ENCODE measurements at places on chromosomes 12 and 14.
A peak's percentile ranks its signal among the peaks of the same experiment; 100 is the strongest.

DNA sequence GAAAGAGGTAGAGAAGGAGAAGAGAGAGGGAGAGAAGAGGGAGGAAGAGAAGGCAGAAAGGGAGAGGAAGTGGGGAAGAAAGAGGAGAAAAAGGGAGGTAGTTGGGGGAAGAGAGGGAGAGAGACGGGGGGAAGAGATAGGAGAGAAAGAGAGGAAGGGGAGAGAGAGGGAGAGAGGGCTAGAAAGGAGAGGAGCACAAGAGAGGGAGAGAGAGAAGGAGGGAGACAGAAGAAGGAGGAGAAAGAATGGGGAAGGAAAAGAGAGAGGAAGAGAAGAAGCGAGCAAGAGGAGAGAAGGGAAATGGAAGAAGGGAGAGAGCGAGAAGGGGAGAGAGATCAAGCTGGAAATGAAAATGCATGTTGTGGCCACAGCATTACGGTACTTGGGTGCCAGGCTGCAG lies 1368.4 kb upstream of the TMEM132C start:
- no peak for DNase-seq

- no peak for DNase-seq
Measured at GRCh38 chr12:22257100-22257499, 77.4 kb downstream of the ST8SIA1 start.

DNA sequence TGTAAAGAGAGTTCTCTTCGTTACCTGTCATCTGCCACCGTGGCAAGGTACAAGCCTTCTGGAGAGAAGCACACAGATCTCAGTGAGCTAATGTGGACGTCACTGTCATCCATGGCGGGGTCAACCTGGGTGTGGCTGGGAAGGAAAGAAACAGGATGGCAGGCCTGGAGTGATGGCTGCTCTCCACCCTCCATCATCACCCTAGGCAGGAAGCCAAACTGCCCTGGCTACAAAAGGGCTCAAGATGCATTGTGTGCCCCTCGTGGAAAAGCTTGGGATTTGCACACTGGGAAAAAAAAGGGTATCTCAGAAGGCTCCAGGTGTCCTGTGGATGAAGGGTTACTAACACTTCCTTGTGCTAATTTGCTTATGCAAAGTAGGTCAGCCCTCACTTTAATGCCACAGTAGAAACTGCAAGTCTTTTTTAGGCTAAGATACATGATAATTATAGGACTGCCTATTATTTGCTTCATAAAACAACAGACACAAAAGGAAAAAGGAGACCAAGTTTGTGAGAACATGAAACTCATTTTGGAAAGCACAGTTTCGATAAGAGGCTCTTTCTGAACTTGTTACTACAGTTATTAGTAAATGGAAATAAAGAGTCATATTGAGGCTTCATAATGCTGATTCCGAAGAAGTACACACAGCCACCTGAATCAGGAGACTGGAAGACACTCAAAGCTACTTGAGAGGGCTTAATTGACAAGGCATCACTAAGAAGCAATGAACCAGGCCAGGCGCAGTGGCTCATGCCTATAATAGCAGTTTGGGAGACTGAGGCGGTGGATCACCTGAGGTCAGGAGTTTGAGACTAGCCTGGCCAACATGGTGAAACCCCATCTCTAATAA lies 18.9 kb downstream of the RFC5 start:
- no peak for DNase-seq

DNA sequence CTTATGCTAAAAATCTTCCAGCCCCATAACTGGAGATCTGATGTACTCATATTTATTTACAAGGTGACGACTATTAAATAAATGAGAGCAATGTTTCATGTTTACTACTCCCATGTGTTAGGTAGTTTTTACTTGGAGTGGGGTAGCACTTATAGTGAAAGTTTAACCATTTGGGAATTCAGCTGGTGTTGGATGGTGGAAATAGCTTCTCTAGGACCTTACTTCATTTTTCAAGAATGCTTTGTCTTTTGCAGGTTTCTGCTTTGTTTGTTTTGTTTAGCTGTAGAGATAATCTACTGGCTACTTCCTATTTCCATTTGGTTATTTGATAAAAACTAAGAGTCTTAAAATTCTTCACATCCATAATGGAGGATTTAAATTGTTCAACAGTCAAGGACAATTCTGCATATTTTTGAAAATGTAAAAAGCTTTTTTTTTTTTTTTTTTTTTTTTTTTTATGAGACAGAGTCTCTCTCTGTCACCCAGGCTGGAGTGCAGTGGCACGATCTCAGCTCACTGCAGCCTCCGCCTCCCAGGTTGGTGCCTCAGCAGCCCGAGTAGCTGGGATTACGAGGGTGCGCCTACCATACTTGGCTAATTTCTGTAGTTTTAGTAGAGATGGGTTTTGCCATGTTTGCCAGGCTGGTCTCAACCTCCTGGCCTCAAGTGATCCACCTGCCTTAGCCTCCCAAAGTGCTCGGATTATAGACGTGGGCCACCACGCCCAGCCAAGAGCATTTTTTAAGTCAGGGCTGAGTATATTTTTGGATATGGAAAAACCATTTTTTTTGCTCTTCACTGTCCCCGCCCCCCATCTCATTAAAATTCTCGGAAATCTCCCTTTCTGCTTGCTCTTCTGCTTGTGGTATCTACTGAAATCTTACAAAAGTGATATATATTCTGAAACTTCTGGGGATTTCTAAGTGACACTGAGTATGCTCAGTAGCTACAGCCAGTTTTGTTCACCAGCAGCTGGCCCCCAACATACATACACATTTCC lies 1.4 kb upstream of the ABCD2 start:
- DNase-seq, result peak; percentile 51

DNA sequence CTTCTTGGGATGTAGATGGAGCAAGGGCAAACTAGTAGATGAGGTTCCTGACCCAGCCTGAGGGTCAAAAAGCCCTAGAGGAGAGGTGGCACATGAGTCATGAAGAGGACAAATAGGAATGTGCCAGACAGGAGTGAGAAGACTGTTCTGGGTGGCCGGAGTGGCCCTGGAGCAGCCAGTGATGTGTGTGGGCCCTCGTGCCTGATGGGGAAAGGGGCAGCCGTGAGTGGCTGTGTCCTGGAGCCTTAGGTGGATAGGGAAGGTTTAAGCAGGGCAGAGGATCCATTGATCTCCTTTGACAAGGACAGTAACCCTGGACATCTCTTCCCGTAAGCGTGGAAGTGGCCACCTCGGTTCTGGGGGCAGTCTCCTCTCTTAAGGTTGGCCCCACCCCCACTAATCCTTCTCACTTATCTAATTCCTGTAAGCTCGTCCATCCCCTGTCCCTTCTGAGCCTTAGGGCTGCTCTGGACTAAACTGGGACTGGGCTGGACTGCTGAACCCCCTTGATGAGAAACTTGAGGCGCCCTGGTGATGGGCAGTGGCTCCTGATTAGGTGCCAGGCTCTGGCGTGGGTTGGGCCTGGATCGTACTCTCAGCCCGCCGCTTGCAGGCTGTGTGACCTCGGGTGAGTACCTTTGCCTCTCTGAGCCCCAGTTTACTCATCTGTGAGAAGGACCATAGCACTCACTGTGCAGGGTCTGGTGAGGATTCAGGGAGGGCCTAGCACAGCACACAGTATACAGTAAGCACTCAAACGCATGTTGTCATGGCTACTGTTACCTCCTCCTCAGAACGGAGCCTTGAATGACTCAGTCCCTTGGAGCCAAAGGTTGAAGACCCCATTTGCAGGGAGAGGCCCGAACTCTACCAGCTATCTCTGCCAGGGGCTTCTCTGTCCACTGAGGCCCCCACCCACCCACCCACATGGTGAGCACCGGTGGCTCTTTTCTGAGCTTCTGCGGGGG lies 4.0 kb downstream of the FAM222A start:
- DNase-seq, result no peak

GRCh38 chr12:118061011-118061872 lies at the start of gene WSB2:
Gene WSB2, minus strand, starts transcription at chr12:118061179. Its CDS starts 131 bp downstream, at chr12:118061048.
- DNase-seq, result peak; percentile 63

DNA sequence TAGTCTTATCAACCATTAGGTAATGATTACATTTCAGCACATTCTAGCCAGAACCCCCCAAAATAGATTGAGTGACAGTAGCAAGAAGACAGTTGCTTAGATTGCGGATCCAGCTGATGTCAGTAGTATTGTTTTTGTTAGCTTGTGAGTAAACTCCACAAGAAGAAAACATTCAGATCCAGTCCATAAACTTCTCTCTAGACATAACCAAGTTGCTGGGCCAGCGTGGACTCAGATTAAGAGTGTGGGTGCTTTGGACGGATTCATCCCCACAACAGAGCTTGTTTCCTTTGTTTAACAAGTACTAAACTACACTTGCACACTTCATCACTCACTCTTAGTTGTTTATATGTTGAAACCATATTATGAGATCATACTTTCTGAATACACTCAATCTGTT lies 293.4 kb downstream of the NPAS3 start:
- DNase-seq, result no peak

DNA sequence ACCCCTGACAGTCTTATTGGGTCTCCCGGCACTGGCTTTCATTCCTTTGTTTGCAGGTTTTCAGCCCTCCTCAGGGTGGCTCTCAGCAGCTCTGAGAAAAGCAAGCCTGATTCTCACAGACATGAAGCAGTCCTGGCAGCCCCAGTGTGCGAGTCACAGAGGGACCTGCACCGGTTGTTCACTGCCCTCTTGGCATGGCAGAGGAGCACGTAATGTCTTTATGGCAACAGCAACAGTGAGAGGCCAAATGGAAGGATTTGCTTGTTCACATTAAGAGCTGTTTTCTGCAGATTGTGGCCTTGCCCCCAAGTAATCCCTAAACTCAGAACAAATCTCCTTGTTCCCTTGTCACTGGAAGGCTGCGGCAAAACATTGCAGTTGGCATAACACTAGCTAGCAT lies 3.4 kb downstream of the KCNA5 start:
- DNase-seq, result no peak

GRCh38 chr12:100904270-100904669 lies 109.7 kb downstream of the ANO4 start:
- DNase-seq, result no peak

GRCh38 chr14:69424149-69424923 lies 25.8 kb downstream of the SLC39A9 start:
- no peak for DNase-seq

DNA sequence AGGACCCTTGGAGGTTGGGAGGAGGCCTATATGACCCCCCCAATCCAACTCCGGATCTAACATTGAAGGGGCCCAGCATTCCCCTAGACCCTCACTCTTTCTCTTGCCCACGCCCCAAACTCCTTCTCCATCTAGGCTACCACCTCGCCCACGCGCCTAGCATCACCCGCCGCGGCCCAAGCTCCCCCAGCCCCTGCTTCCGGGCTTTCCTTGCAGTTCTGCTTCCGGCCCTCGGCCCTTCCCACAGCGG lies 445 bp downstream of the CERS5 start:
- no peak for DNase-seq

GRCh38 chr12:52895726-52896189 lies 9.1 kb downstream of the KRT8 start:
- no peak for DNase-seq

GRCh38 chr12:79156846-79157463 lies 292.4 kb downstream of the SYT1 start:
- DNase-seq, result no peak

- no peak for DNase-seq
Measured at GRCh38 chr14:101104485-101104884, 201.0 kb upstream of the RTL1 start.

Measured in CD4-positive, alpha-beta T cell treated with Interleukin-6 for 4 hours (primary cell).